ENCODE measurements at places on chromosomes 12 and 14.

GRCh38 chr12:106492857-106493256 is 89.9 kb upstream of the RFX4 start:
- peaks cover 18% of the 10 kb centered on the region for H3K36me3 ChIP-seq
- H3K27ac ChIP-seq = no peak overlapping the region
- no peaks in the 10 kb centered on the region for H3K4me1 ChIP-seq
- no peak for DNase-seq

GRCh38 chr12:67457136-67457535 is 188.0 kb downstream of the CAND1 start:
- H3K4me3 ChIP-seq = no peak overlapping the region
- no peaks in the 10 kb centered on the region for H3K36me3 ChIP-seq
- H3K27ac ChIP-seq = no peak overlapping the region
- no peak for DNase-seq
- H3K4me1 ChIP-seq = peaks cover 9% of the 10 kb centered on the region

- peaks cover 43% of the 10 kb centered on the region for H3K4me1 ChIP-seq
- H3K36me3 ChIP-seq = peaks cover 13% of the 10 kb centered on the region
- H3K4me3 ChIP-seq = peak overlapping the region; percentile 92
- peak overlapping the region; percentile 90 for H3K27ac ChIP-seq
- DNase-seq = peak; percentile 62
These were observed 634 bp downstream of the MED13L start for GRCh38 chr12:116276652-116277466.

DNA sequence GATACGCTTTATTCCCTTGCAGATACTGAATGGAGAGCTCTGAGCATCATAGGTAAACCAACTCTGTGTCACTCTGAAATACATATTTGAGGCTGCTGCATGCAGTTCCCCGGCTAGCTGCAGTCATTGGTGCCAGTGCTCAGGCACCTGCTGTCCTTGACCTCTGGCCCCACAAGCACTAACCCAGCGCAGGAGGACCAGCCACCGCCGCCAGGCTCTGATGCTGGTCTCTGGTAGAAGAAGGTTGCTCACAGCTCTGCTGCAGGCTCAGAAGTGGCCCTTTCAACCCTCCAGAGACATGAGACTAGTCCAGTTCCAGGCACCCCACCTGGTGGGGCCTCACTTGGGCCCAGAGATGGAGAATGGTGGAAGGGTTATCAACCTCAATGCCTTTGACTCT is 34.5 kb upstream of the PTPRB start:
- no peak for DNase-seq
- no peaks in the 10 kb centered on the region for H3K36me3 ChIP-seq
- H3K4me1 ChIP-seq = no peaks in the 10 kb centered on the region
- no peak overlapping the region for H3K27ac ChIP-seq
- no peaks in the 10 kb centered on the region for H3K27me3 ChIP-seq
- no peak overlapping the region for H3K4me3 ChIP-seq

DNA sequence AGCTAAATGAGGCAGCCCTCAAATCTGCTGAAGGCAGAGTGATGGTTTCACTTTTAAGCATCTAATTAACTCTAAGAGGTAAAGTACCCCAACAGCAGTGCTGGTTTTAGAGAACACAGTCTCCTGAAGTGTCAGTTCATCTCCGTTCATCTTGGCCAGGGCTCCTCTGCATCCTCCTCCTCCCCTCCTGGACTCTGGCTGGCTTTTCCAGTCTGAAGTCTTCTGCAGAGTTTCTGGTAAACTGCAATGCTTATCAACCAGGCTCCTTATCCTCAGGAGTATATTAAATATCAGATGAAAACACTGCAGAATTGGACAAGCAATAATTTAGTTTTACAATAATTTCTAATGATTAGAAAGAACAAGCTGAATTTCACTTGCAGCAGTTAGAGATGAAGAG is 115.4 kb downstream of the GTF2A1 start:
- no peak for DNase-seq
- no peak overlapping the region for H3K27ac ChIP-seq
- no peaks in the 10 kb centered on the region for H3K27me3 ChIP-seq

Measured in activated B cell treated with CpG ODN at 0.5 μM for 24 hours (primary cell).